Foreskin keratinocyte (primary cell): ENCODE measurements at places on chromosomes 3 and 15. TPM values are rescaled to one million over a fixed set of nuclear protein-coding genes. Genes with fewer than 3 reads are reported as not detected.

The ATP13A4 gene
- not detected in 2 replicates for total RNA-seq

The WNT5A gene
- 13.5 and 19.6 TPM in 2 replicates for total RNA-seq

The SLC12A1 gene
- total RNA-seq: not detected in 2 replicates

GRCh38 chr3:65915477-65915876 is 123.2 kb downstream of the MAGI1 start:
- no peak for DNase-seq

The FANCD2OS gene
- total RNA-seq: not detected in 2 replicates

GRCh38 chr3:19541284-19541683 is 392.7 kb downstream of the EFHB start:
- DNase-seq: no peak

GRCh38 chr15:61742591-61742990 is 317.7 kb downstream of the VPS13C start:
- peak; percentile 22 for DNase-seq

The LRRN1 gene
- total RNA-seq: 0.04 TPM in 1 of 2 replicates, not detected in the other

- peak; percentile 38 for DNase-seq
Observed at GRCh38 chr3:197007296-197007940, 22.2 kb downstream of the MELTF start.

The KBTBD13 gene
- not detected in 2 replicates for total RNA-seq

DNA sequence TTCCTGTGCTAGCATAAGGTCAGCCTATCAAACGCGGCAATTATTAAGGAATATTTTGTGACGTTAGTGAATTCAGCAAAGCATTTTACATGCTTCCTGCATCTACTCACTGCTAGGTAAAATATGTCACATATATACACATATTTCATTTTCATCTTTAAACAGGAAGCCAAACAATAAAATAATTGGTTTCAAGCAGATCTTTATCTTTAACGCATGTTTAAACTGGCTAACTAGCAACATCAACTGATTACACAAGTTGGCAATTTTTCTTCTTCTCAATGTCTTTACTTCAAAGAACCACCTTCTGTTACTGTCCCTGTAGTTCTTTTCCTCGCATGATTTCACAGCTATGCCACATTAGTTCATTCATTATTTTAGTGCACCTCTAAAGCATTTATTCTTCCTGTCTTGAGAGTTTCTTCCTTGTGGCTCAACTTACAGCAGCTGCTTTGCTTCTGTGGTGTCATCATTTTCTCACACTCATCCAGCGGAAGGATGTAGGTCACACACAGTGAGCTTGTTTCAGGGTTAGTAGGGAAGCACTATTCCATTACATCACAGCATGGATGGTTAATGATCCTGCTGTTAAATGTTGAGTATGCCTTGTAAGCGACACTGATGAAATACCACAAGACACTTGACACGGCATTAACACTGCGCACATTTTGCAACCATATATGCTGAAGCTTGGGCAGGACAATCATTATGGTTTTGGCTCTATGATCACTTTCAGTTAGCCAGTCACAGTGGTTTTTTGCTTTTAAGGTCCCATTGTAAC is 2.3 kb upstream of the BCHE start:
- DNase-seq: no peak

The CEMIP gene
- 0.71 and 1.2 TPM in 2 replicates for total RNA-seq

DNA sequence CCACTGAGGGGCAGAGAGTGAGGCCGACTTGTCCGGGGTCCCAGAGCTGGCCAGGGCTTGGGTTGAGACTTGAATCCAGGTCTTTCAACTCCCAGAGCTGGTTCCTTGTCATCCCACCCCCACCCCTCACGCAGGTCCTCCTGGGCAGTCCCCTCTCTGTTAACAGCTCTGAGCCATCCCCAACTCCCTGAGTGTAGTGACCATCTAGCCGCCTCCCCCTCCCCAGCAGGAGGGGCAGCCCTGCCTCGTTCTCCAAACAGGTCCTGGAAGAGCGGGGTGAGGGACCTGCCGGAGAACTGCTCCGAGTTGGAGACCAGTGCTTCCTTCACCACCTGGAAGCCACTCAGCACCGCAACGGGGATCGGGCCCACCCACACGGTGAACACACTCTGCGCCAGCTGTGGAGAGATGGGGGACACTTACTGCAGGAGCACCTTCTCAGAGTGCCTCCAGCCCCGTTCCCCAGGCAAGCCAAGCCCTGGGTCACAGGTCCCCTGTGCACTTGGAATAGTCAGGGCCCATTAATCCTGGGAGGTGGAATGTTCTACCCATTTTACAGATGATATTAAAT is 24.4 kb upstream of the PARL start:
- DNase-seq: no peak

DNA sequence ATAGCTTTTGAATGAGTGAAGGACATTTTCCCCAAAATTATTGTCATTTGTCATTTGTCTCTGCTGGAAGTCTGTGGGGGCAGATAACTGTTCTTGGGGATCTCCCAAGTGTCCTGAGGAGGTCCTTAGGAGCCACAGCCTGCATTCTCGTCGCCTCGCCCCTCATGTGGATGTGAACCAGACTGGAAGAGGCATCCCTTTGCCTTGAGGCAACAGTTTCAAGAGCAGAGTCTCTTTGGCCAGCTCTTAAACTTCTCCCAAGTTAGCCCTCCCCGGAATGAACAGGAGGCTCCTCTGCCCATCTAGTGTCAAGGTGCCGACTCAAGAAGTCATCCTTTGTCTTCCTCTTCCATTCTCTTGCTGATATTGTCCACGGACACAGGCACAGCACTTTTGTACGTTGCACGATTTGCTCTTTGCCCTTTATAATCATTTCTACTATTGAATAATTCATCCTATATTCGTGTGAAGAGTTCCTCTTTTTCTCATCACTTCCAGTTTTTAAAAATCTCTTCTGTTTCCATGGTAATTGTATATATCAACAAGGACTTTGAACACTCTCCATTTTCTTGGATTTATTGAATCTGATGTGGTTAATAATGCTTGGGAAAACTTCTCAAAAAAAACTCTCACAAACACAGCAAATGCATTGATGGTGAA is 40.8 kb upstream of the CD47 start:
- DNase-seq: peak; percentile 12

DNA sequence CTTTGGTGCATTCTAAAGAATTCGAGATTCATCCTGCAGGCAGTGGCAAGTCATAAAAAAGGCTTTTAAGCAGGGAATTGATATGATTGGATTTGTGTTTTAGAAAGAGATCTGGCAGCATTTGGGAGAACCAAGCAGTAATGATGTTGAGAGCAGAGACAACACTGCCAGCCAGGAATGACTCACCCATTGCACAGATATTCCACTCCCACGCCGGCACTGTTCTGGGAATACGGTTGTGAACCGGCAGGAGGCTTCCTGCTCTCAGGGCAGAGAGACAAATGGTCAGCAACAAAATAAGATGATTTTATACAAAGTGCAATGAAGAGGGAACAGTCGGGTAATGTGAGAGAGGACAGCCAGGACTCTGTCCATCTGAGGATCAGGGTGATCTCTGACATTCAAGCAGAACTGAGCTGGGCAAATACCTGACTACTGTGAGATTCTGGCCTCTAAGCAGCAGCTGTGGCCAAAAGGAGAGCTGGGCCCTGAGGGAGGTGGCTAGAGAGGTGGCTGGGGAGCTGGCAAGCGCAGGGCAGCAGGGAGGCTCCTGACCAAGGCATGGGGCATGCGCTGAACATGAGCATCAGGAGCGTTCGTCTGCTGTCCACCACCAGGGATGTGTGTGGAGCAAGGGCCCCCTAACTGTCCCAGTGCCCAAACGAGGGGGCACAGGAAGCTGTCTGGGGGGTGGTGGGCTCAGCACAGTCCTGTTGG is 56.1 kb upstream of the PLXNA1 start:
- peak; percentile 55 for DNase-seq

GRCh38 chr3:61094608-61095007 is 156.6 kb downstream of the FHIT start:
- DNase-seq: peak; percentile 22

DNA sequence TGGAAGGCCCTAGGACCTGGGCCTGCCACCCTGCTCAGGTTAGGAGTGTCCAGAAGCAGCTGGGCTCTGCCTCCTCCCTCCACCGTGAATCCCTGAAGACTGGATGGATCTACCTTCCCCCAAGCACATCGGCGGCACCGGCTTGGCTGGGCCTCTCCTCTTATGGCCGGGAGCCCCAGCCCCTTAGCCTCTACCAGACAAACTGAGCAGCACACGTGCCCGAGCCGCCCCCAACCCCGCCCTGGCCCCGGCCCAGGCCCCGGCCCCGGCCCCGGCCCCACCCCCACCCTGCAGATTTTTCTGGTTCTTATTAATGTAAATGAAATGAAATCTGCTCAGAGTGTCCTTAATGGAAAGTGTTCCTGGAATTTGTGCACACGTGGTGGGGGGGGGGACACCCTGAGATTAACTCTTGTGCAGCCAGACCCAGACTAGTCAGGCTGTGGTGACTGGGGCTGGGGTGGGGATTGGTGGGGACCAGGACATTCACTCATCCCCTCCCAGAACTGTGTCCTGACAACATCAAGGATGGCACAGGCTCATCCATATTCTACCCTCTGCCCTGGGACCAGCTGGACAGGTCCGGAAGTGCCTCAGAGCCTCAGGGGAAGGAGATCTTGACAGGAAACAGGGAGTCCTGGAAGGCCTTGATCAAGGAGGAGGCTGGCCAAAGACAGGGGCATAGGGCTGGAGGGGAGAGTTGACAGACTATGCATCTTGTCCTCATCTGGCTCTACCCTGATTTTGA is 30.9 kb upstream of the SEMA3F start:
- no peak for DNase-seq

DNA sequence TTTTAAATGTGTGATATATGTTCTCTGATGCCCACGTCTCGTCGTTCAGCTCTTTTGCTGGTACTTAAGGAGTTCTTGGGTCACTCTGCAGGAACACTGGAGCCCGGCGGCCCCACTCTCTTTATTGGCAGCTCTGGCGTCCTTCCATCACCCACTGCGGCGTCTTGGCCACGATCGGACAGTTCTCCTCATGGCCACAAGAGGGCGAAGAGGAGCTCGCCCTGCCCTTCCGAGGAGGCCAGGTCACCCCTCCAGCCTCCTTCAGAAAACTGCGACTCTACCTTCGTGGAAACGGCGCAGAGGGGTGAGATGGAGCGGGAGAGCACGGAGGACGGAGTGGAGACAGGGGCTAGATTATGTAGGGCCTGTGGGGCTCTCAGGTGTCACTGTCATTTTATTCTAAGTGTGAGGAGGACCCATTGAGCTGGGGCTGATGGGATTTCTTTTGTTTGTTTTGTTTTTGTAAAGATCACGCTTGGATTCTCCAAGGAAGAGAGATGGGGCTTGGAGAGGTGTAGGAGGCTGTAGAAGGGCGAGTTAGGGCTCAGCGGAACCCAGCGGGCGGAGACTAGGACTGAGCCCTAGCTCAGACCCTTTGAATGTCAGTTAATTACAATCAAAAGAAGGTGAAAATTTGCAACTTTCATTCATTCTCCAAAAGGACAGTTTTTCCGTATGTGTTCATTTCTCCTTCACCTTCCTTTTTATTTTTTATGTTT is 28.0 kb upstream of the GABRA5 start:
- no peak for DNase-seq

The FETUB gene
- total RNA-seq: 0.07 TPM in 1 of 2 replicates, not detected in the other

DNA sequence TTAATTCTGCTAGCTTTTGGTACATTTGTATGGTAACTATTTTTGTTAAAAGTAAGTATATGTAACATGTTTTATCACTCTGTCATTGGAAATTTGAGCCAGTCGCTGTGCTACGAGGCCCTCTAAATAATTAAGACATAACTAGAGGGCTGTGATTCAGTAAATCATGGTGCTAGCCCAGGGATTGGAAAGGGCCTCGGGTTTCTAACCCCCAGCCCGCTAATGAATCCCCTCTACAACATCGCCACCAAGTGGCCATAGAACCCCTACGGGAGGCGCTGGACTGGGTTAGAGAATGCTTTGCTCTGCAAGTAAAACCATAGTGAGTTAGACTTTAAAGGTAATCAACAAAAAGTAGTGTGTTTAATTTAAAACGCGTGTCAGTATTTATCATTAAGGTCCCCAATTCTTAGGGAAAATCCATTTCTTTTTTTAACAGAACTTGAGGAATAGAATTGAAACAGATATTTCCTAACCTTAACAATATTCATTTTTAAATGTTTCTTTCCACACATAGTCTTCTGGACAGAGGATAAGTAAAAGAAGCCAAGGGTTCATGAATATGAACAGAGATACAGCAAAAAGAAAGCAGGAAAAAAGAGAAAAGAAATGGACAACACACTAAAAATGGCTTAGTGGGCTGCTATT is 744.7 kb downstream of the EPHA3 start:
- peak; percentile 20 for DNase-seq

The COL6A5 gene
- not detected in 2 replicates for total RNA-seq
